Stimulated activated CD4-positive, alpha-beta T cell treated with anti-CD3 and anti-CD28 coated beads, Interleukin-1b, Interleukin-23, amount 100 ng/mL, for 24 hours (primary cell): ENCODE measurements at places on chromosomes 1 and 21.

DNA sequence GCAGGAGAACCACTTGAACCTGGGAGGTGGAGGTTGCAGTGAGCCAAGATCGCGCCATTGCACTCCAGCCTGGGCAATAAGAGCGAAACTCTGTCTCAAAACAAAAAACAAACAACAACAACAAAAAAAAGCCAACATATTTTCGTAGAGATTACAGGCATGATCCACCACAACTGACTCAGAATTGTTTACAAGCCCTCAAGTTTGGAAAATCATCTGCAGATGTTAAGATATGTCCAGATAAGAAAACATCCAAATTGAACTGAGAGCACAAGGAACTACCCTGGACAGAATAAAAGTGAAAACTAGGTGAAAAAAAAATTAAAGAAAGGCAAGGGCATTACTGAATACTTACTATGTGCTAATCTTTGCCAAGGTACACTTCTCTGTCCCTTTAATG lies 89.8 kb upstream of the WLS start:
- DNase-seq: no peak

GRCh38 chr1:107250169-107250568 lies 109.3 kb downstream of the NTNG1 start:
- no peak for DNase-seq

DNA sequence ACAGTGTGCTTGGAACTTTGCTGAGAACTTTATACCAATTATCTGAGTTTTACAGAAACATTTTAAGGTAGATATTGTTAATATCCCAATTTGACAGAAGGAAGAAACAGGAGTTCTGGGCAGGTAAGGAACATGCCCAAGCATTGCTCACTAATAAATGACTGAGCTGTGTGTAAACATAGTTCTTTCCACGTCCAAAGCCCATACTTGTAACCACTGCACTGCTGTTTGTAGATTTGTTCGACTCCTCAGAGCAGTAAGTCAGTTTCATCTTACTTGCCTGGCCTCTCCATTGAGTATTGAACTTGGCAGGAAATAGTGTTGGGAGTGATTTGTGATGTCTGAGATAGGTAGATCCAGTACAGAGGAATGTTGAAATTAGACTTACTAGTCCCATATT lies 335.1 kb downstream of the KIF26B start:
- DNase-seq: no peak

DNA sequence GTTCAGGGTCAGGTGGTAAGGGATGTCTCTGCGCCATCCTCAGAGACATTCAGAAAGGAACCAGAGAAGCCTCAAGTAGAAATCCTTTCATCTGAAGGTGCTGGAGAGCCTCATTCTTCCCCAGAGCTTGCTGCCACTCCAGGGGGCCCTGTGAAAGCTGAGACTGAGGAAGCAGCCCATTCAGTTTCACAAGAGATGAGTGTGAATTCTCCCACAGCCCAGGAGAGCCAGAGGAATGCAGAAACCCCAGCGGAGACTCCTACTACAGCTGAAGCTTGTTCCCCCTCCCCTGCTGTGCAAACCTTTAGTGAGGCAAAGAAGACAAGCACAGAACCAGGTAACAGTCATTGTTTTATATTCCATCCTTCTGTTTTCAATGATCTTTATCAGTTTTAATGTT lies 38.7 kb downstream of the ZBTB40 start:
- DNase-seq: no peak

- no peak for DNase-seq
Observed at GRCh38 chr1:244920911-244921761, 56.8 kb upstream of the HNRNPU start.

GRCh38 chr1:98924977-98925376 lies 79.7 kb downstream of the PLPPR5 start:
- DNase-seq: no peak

DNA sequence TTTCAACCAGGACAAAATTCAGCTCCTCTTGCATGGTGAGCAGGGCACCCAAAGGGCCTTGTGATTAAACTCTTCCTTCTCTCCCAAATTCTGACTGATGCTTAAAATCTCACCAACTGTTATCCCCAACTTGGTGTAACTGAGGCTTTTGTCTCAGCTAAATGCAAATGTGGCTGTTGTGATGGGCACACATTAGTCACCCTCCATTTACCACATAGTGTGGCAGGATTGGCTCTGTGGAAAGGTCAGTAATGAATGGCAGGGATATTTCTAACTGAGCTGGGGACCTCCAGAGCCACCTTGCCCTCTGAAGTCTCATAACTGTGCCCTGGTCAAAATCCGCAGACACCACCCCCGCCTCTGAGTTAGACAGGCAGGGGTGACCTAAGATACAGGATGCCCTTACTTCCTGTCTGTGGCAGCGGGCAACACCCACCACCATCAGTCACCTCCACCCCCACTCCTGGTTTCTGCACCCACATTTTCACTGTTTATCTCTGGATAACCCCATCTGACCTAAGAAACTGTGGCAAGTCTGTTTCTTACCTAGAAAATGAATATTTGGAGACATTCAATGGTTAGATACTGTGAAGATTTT lies 25.4 kb upstream of the RGS16 start:
- DNase-seq: peak; percentile 59

DNA sequence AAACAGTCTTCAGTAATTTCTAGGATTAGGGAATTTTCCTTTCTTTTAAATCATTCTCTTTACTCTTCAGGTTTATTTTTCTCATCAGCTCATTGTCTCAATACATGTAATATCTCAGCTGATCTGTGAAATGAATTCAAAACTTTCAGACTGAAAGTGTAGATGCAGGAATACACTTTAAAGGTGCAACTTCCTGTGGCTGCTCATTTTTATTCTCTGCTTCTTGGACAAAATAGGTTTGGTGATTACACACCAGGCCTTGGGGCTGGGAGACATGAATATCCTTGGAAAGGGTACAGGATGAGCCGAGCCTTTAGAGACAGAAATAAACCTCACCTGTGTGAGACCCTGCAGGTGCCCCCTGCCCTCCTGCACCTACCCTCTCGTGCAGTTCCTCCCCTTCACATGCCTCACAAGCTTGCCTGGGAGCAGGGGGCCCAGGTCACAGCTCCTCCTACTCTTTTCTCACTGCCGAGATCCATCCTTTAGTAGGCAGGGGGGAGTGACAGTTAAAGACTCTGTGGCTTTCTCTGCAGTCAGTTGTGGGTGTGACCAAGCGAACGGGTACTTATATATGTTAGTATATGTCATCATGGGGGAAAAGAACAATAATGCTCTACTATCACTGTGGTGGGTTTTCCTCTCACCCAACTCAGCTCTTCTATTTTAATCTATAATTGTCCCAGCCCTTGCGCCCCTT lies 23.6 kb downstream of the XCL2 start:
- no peak for DNase-seq

GRCh38 chr1:30172757-30173156 lies 550.6 kb downstream of the MATN1 start:
- DNase-seq: no peak

DNA sequence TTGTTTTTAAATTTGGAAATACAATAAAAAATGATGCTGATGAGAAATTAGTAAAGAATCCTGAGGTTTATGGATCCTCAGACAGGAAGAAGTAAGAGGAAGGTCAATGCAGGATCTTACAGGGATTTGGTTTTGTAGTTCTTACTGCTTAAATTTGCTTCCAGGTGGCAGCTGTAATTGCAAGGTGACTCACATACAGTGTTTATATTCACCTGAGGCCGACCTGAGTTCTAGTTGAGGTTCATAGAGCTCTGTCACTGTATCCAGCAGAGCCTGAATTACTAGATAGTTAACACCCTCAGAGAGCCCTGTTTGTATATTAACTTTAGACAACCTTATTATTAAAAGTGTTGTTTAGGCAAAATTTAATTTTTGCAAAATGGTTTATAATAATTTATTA lies 1.4 kb upstream of the WDR26 start:
- DNase-seq: no peak

DNA sequence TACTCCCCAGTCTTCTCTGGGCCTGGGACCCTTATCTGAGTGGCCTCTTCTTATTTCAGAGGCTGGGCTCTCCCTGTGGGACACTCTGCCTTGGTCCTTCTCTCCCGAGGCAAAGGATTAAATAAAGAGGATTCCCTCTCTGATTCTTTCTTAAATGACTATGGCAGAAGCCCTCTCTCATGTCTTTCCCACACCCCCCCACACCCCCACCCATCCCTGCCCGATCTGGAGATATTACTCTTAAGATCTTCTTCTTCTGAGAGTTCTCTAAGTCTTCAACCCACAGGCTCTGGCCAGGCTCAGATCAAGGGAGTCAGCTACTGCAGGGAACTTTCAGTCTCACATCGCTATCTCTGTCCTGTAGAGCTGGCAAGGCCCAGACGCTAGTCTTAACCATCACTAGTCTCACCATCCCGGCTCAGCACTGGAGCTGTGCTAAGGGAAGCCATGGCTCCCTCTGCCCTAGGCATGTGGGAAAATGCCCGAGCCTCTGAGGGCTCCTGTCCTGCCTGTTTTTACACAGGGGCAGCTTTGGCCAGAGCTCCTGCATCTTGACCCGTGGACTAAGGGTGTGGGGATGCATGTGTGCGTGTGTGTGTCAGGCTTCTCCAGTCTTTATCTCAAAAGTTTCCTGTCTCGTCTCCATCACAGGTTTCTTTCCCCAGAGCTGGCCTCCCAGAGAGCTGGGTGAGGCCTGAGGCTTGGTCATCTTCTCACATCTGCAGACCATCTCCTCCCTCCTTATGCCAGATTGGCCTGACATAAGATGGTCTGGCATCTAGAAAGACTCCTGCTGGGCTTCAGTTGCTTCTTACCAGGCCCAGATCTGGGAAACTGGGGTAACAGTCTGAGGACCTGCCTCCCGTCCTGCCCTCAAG lies 36.7 kb downstream of the LGR6 start:
- no peak for DNase-seq

GRCh38 chr1:224939844-224940425 lies 10.5 kb downstream of the DNAH14 start:
- no peak for DNase-seq

DNA sequence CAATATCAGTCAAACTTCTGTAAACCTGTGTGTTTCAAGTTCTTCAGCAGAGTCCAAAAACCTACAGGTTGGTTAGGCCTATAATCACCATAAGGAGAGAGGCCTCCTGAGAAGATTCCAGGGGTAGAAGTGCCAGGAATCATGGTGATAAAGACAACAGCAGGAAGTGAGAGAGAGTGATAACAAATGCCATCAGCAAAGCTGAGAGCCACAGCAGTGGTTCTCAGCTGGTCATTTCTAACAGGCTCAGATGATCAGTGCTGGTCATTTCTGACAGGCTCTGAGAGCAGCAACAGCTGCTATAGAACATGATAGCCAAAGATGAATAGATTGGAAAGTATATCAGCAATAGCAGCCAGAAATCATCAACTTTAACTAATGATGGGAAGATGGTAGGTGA lies 101.3 kb downstream of the TYW3 start:
- DNase-seq: no peak

- no peak for DNase-seq
Observed at GRCh38 chr1:112704391-112704933, 2.5 kb downstream of the RHOC start.

DNA sequence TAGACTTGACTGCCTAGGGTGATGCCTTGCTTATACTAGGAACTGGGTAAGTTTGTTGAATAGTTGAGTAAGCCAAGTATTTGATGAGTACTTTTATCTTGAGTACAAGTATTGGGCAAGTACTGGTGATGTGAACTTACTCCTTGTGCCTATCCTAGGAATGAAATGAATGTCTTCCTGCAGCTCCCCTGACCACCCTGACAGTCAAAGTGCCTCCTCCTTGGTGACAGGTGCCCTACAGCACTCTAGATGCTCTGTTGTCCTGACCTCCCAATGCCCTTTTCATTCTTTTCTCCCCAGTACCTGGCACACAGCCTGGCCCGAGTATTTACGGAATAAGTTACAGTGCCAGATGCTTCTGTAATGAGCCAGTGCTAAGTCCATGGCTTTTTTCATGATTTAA lies 25.5 kb downstream of the PCSK9 start:
- no peak for DNase-seq

- no peak for DNase-seq
Observed at GRCh38 chr21:27024971-27025370, 58.1 kb upstream of the ADAMTS5 start.

DNA sequence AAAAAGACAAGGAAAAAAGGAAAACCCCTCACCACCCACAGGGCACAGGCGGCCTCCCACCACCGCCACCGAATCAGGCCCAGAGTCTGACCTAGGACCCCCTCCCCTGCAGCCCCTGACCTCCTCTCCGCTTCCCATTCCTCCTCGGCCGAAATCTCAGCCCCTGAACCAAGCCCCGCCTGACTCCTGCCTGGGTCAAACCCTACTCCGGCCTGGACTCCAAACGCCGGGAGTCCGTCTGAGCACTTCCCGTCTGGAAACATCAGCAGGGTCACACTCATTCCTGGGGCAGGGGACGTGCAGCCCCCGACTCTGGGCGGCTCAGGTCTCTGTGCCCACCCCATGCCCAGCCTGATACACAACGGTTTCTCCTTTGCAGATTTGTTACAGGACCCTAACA lies 26.4 kb upstream of the SUMO3 start:
- no peak for DNase-seq

- peak; percentile 30 for DNase-seq
Observed at GRCh38 chr1:26378088-26378878, 5.7 kb upstream of the ZNF683 start.

DNA sequence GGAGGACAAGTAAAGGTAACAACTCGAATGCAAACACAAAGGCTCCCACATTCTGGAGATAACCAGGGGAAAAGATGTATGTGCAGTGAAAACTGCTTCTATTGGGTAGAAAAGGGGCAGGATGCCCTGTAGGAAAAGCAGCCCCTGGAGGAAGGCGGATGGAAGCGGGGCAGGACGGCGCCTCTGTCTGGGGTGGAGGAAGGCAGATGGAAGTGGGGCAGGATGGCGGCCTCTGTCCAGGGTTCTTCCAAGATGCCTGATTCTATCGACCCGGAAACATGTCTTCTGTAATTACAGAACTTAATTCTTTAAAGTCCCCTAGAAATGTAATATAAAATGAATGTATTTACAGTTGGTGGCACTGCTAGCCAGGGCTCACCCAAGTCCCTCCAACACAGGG lies 24.0 kb upstream of the LRRC47 start:
- DNase-seq: no peak

DNA sequence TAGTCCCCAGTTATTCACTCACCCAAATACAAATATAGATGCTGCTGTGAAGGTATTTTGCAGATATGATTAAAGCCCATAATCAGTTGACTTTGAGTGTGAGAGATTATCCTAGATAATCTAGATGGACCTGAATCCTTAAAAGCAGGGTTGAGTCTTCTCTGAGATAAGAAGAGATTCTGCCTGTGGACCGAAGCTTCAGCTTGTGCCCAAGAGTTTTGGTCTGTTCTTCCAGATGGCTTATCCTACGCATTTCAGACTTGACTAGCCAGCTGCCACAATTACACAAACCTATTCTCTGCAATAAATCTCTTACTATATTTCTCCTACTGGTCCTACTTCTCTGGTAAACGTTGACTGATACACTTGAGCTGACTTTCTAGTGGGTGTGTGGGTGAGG lies 145.1 kb downstream of the KCNJ6 start:
- no peak for DNase-seq

GRCh38 chr1:201486187-201486586 lies 17.2 kb upstream of the PHLDA3 start:
- DNase-seq: no peak

GRCh38 chr1:99768524-99769245 lies 2.2 kb upstream of the FRRS1 start:
- DNase-seq: no peak
